CD4-positive, alpha-beta T cell treated with Interleukin-21 for 1 hour (primary cell): ENCODE measurements at places on chromosomes 16 and 17.

- DNase-seq, result no peak
Measured at GRCh38 chr17:30819971-30820705, 4.4 kb downstream of the CRLF3 start.

GRCh38 chr16:14486520-14487303 is 143.3 kb downstream of the PARN start:
- DNase-seq, result no peak

- DNase-seq, result no peak
Measured at GRCh38 chr16:89116341-89117226, 22.9 kb downstream of the ACSF3 start.

DNA sequence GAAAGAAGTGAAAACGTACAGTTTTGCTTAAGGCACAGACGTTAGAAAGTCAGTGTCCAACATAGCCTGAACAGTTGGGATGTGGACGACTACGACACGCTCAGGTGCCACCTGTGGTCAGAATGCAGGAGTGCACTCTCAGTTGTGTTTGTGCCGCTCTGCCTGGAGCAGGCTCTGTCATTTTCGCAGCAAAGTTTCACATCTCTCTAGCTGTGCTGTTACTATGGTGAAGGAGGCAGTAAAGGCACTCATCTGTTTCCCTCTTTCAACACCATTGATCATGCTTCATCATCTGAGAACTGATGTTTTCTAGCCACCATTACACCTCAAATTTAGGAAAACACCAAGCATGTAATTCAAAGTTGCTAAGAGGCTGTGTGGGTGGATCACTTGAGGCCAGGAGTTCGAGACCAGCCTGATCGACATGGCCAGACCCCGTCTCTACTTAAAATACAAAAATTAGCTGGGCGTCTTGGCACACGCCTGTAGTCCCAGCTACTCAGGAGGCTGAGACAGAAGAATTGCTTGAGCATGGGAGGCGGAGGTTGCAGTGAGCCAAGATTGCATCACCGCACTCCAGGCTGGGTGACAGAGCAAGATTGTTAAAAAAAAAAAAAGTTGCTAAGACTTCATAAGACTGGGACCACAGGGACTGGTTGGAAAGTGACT is 44.9 kb upstream of the DNAJA2 start:
- peak; percentile 53 for DNase-seq

GRCh38 chr16:76222087-76222486 is 55.1 kb upstream of the CNTNAP4 start:
- DNase-seq, result no peak

GRCh38 chr16:10189861-10190390 is 7.7 kb upstream of the GRIN2A start:
- no peak for DNase-seq

GRCh38 chr17:70138291-70138865 is 31.0 kb upstream of the KCNJ2 start:
- no peak for DNase-seq

GRCh38 chr16:76780556-76780955 is 410.4 kb upstream of the MON1B start:
- no peak for DNase-seq

DNA sequence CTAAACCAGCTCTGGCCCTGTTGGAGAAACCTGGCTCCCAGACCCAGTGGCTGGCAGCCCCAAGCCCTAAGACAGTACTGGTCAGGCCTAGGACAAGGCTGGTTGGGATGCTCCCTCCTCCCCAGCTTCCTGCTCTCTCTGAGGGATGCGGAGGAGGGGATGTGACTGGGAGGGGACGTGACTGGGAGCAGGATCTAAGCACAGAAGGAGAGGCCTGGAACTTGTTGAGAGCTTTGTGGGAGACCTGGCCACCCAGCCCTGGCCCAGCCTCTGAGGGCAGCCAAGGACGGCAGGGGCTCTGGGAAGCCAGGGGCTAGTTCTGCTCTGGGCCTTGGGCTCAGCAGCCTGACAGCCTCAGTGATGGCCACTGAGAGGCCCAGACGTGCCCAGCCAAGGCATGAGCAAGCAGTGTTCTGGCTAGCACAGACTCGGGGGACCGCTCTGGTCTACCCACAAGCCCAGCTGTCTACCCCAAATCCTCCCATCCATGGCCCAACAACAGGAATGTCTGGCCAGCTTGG is 22.8 kb downstream of the ATP6V0D1 start:
- no peak for DNase-seq
